Activated naive CD4-positive, alpha-beta T cell treated with anti-CD3 and anti-CD28 coated beads, Interleukin-2, amount 10 ng/mL, durations not matched to agents 5 hours and 36 hours (primary cell): ENCODE measurements at places on chromosomes 16 and 17. TPM values are rescaled to one million over a fixed set of nuclear protein-coding genes. Genes with fewer than 3 reads are reported as not detected.

The HS3ST6 gene
- not detected for total RNA-seq

The SEPTIN12 gene
- total RNA-seq, result not detected

The MMD gene
- total RNA-seq, result 37.6 TPM

The PIK3R5 gene
- 84.4 TPM for total RNA-seq

The TPPP3 gene
- not detected for total RNA-seq

The LPO gene
- total RNA-seq, result not detected

The PIMREG gene
- 24.1 TPM for total RNA-seq

The TP53 gene
- total RNA-seq, result 147 TPM

The HSF4 gene
- total RNA-seq, result 195 TPM

The DOC2A gene
- total RNA-seq, result not detected

The CES3 gene
- 4.9 TPM for total RNA-seq

The ZP2 gene
- not detected for total RNA-seq
